8988T (cell line): ENCODE measurements at places on chromosomes 13 and 19.

DNA sequence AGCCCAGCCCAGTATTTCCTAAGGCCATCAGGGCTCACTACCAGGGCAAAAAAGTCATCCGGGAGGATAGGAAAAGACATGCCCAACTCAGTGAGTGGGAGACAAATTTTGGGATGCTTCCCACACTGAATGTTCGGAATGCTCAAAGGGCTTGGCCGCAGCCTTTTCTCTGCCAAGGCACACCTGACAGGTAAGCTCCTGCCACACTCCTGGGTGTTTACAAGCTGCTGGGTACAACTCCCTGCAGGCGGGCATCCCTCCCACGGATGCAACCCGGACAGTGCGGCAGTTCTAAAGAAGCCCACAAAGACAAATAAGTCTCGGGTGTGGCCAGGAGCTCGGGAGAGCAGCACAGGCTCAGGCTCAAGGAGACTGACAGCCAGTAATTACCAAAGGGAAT is 28.1 kb downstream of the SLC7A1 start:
- DNase-seq = no peak

DNA sequence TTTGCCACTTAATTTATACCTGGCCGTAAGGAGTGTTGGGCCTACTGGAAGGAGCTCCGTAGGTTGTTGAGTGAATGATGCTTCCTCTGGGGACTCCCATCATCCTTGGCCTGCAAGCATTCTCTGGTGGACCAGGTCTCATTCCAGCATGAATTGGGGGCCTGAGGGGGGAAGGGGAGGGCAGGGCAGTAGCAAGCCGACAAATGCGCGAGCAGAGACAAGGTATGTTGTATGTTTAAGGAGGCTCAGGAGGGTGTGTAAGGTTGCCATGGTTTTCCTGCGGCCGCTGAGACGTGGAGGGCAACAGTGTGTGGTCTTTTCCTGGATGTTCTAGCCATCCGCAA is 749 bp downstream of the ZNF264 start:
- DNase-seq = no peak

DNA sequence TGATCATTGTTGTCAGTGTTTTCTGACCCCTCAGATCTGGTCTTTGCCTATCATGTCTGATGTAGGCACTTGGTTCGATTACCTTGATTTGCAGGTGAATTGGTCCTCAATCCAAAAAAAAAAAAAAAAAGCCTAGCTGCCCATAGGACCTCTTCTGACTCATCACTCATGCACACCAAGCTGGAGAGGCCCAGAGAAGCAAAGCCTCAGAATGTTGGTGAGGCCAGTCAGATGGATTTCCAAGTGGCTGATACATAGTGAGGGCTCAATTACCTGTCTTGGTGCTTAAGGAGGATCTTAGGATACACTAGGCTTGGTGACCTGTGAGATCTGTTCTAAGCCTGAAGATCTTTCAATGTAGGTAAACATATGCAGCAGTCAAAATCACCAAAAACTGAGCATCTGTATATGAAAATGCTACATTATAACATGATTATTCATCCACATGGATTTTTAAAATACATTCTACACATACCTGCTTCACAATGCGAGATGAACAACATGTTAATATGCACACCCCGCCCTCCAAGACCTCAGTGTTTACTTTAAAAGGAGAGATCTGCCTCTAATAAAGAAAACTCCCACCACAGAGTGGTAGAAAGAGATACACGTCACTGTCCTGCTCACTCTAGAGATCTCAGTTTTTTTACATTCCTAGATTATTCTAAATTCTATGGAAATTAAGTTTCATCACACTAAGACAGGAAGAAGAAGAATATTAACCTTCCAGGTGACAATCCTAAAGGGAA is 79.9 kb upstream of the RAP2A start:
- no peak for DNase-seq

GRCh38 chr13:48494874-48495273 is 38.0 kb downstream of the RCBTB2 start:
- DNase-seq = no peak

- DNase-seq = no peak
These were observed 58.4 kb downstream of the F2RL3 start for GRCh38 chr19:16946951-16947940.

GRCh38 chr13:30422054-30422839 is at the start of gene UBE2L5:
Gene UBE2L5 (plus strand): TSS chr13:30422493. CDS start chr13:30427991, 5,498 bp downstream.
- peak; percentile 39 for DNase-seq

DNA sequence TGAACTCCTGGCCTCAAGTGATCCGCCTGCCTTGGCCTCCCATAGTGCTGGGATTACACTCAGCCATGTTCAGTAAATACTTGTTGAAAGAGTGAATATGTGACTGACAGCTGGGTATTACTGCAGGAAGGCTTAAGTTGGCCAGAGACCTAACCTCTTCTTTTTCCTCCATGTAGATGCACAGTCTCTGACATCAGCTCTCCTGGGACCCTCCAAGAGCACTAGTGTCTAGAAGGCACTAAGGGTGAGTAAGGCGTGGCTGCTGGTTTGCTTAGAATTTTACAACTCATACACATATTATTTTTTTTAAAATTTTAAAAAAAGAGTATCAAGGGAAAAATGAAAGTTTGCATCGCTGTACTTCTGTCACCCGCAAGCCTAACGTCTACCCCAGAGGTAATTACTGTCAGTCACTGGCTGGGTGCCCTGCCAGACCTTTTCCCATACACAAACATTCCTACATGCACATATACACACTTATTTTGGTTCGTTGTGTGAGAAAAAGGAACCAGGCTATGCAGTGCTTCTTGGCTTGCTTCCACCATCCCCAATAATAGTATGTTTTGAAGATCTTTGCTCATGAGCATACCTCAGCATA is 122.0 kb downstream of the SIPA1L3 start:
- DNase-seq = no peak

GRCh38 chr19:42269478-42270345 is 660 bp downstream of the CIC start:
- no peak for DNase-seq

DNA sequence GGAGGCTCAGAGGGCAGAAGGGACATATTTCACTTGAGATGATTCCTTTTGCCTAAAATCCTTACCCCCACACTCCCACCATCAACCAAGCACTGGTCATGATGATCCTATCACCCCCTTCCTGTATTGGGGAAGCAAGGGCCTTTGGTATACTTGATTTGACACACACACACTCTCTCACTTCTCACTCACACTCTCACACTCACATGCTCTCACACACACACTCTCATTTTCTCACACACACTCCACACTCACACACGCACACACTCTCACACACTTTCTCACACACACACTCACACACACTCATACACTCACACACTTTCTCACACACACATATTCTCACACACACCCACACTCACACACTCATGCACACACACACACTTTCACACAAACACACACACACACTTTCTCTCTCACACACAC is 8.6 kb downstream of the RGCC start:
- DNase-seq = no peak

DNA sequence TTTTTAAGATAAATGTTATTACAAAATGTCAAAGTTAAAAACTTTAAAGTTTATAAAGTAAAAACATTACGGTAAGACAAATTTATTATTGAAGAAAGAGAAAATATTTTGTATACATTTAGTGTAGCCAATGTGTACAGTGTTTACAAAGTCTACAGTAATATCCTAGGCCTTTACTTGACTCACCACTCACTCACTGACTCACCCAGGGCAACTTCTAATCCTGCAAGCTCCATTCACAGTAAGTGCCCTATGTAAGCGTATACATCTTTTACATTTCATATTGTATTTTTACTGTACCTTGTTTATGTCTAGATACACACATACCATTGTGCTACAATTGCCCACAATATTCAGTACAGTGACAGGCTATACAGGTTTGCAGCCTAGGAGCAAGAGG is 448.2 kb downstream of the KCTD12 start:
- no peak for DNase-seq

DNA sequence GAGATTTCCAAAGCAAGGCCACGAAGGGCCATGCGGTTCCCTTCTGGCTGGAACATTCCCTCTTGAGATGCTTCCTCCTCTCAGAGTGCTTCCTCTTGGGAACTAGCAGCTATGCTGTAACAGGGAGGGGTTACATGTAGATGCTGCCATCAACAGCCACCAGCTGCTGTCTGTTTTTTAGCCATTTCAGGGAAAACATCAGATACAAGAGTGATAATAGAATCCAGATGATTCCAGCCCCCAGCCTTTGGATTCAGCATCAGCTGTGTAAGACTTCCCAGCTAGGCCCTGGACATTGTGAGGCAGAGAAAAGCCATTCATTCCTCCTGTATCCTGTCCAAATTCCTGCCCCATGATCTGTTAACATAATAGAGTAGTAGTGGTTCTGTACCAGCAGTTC is 8.2 kb upstream of the ZNF177 start:
- DNase-seq = no peak

DNA sequence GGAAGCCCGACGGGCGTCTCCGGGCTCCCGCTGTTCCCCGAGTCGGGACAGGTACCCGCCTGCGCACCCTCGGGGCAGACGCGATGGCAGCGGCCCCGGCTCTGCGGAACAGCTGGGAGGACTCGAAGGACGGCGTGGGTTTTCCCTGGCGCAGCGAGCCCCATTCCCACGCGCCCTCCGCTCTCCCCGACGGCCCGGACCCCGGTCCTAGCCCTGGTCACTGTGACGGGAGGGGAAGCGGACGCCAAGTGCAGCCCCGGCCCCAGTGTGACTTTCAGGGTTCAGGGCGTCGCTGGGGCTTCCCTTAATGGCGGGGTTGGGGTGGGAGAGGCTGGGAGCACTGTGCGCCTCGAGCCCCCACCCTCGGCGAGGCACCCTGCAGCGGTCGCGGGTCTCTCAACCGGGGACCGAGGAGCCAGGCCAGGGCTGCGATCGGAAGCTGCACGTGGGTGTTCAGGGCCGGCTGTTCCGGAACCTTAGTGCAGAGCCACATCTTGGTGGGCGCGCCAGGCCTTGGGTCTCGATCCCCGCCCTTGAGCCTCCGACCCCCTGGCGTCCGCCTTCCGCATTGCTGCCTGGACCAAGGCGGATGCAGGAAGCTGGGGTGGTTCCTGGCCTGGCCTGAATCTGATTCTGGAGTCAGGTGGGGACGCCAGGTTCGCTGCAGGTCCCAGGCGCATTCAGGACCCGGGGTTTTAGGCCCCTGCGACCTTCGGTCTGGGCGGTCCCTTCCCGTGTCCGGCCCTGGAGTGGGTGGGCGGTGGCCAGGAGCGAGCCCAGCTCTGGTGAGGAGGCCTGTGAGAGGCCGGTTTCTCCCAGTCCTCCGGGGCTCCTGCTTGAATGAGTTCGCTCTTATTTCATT is 3.5 kb downstream of the LGALS7B start:
- peak; percentile 65 for DNase-seq

GRCh38 chr19:33997690-33998089 is 174.6 kb upstream of the LSM14A start:
- DNase-seq = no peak
